LHCN-M2 (cell line): ENCODE measurements at places on chromosomes 1 and 21. TPM values are rescaled to one million over a fixed set of nuclear protein-coding genes. Genes with fewer than 3 reads are reported as not detected.

PPM1J gene
- total RNA-seq, result 0.32 and 1.1 TPM in 2 replicates

SEC16B gene
- total RNA-seq, result 10.8 and 12.5 TPM in 2 replicates

NDUFS2 gene
- 115 and 133 TPM in 2 replicates for total RNA-seq

RAB25 gene
- total RNA-seq, result not detected in 2 replicates

FBXO2 gene
- total RNA-seq, result not detected in 2 replicates

SPATA46 gene
- not detected in 2 replicates for total RNA-seq
